ENCODE measurements at places on chromosomes 13 and 19. TPM values are rescaled to one million over a fixed set of nuclear protein-coding genes. Genes with fewer than 3 reads are reported as not detected.

The SLC17A7 gene
- not detected for total RNA-seq

The PDX1 gene
- total RNA-seq, result not detected

The NLRP9 gene
- total RNA-seq, result not detected

The ZNF43 gene
- total RNA-seq, result 4.0 TPM

The CCDC122 gene
- not detected for total RNA-seq

The TUBB4A gene
- 3.9 TPM for total RNA-seq

The PSG4 gene
- not detected for total RNA-seq

The JAK3 gene
- 50.2 TPM for total RNA-seq

The MYO16 gene
- not detected for total RNA-seq

The SHISA2 gene
- 0.43 TPM for total RNA-seq

The GJB2 gene
- total RNA-seq, result 4.8 TPM

The MEF2B gene
- not detected for total RNA-seq

The NXNL1 gene
- not detected for total RNA-seq

The MICU2 gene
- total RNA-seq, result 44.5 TPM

- peak; percentile 56 for DNase-seq
- H3K4me3 ChIP-seq, result peak overlapping the region; percentile 44
- peaks cover 10% of the 10 kb centered on the region for H3K4me1 ChIP-seq
- H3K36me3 ChIP-seq, result peaks cover 12% of the 10 kb centered on the region
These were observed 18.5 kb downstream of the MAN2B1 start for GRCh38 chr19:12648088-12648487.

- no peak overlapping the region for H3K4me3 ChIP-seq
- no peaks in the 10 kb centered on the region for H3K36me3 ChIP-seq
- no peaks in the 10 kb centered on the region for H3K4me1 ChIP-seq
- no peaks in the 10 kb centered on the region for H3K27me3 ChIP-seq
- no peak for DNase-seq
These were observed 276.8 kb downstream of the PCDH20 start for GRCh38 chr13:61138857-61139256.

DNA sequence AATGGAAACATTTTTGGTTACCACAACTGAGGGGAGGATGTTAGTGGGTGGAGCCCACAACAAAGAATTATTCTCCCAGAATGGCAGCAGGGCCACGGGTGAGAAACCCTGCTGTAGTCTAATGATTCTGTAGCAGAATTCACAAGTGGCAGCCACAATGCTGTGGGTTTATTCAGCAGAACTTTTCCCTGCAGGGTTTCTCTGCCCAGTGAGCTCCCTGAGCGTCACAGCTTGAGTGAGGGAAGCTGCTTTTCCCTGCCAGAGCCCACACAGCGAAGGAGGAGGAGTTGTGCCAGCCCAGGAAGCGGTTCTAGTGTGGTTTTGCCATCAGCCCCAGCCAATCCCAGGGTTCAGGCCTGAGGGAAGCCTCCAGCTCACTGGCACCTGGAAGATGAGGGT lies 4.4 kb downstream of the ATP12A start:
- H3K4me1 ChIP-seq, result peaks cover 32% of the 10 kb centered on the region
- no peak overlapping the region for H3K27ac ChIP-seq
- H3K27me3 ChIP-seq, result peaks cover 18% of the 10 kb centered on the region
- DNase-seq, result no peak
- H3K36me3 ChIP-seq, result no peaks in the 10 kb centered on the region

- DNase-seq, result peak; percentile 75
- H3K36me3 ChIP-seq, result no peaks in the 10 kb centered on the region
These were observed 22.2 kb downstream of the SIGLEC5 start for GRCh38 chr19:51607920-51608562.

- H3K4me1 ChIP-seq, result no peaks in the 10 kb centered on the region
- no peak for DNase-seq
- no peak overlapping the region for H3K4me3 ChIP-seq
- no peaks in the 10 kb centered on the region for H3K36me3 ChIP-seq
These were observed 165.7 kb upstream of the KL start for GRCh38 chr13:32850316-32851052.

DNA sequence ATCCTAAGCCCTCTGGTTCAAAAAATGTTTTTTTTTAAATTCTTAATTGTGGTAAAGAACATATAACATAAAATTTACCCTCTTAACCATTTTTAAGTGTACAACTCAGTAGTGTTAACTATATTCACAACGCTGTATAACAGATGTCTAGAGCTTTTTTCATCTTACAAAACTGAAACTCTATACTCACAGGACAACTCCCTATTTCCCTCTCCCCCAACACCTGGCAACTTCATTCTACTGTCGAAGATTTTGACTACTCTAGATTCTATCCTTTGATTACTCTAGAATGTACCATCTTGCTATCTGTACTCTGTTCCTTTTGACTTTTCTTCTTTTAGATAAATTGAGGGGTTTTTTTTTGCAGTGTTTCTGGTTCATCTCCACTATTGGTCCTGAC lies 200.4 kb downstream of the KLF12 start:
- no peak overlapping the region for H3K4me3 ChIP-seq
- no peaks in the 10 kb centered on the region for H3K36me3 ChIP-seq
- no peaks in the 10 kb centered on the region for H3K4me1 ChIP-seq

GRCh38 chr13:35718084-35718483 lies 241.6 kb upstream of the MAB21L1 start:
- peaks cover 15% of the 10 kb centered on the region for H3K4me1 ChIP-seq
- no peak overlapping the region for H3K27ac ChIP-seq
- H3K27me3 ChIP-seq, result no peaks in the 10 kb centered on the region
- H3K36me3 ChIP-seq, result no peaks in the 10 kb centered on the region

- H3K36me3 ChIP-seq, result no peaks in the 10 kb centered on the region
- H3K4me1 ChIP-seq, result peaks cover 14% of the 10 kb centered on the region
- no peak for DNase-seq
These were observed 18.0 kb upstream of the CFAP97D2 start for GRCh38 chr13:114161028-114161556.

GRCh38 chr19:47266401-47266941 lies 8.2 kb upstream of the INAFM1 start:
- no peak for DNase-seq
- peaks cover 97% of the 10 kb centered on the region for H3K36me3 ChIP-seq
- H3K27ac ChIP-seq, result no peak overlapping the region
- H3K27me3 ChIP-seq, result no peaks in the 10 kb centered on the region
- H3K4me3 ChIP-seq, result no peak overlapping the region

- H3K27me3 ChIP-seq, result no peaks in the 10 kb centered on the region
- DNase-seq, result peak; percentile 71
- no peaks in the 10 kb centered on the region for H3K36me3 ChIP-seq
- H3K4me1 ChIP-seq, result peaks cover 70% of the 10 kb centered on the region
These were observed 1.0 kb downstream of the EPOR start for GRCh38 chr19:11382898-11383705.

DNA sequence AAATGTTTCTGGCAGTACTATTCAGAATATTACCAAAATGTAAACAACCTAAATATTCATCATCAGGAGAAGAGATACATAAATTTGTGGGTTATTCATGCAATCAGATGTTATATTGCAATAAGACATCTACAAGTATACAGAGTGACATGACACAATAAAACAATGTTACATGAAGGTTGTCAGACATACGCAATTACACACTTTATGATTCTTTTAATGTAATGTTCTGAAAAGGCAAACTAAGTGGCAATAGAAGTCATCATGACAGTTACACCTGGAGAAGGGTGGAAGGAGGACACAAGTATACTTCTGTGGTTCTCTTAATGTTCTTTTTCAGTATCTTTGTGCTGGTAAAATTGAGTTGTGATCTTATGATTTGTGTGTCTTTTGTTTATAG lies 95.8 kb upstream of the PRR20A start:
- no peak overlapping the region for H3K4me3 ChIP-seq
- no peaks in the 10 kb centered on the region for H3K4me1 ChIP-seq
- no peaks in the 10 kb centered on the region for H3K27me3 ChIP-seq
- no peak overlapping the region for H3K27ac ChIP-seq

DNA sequence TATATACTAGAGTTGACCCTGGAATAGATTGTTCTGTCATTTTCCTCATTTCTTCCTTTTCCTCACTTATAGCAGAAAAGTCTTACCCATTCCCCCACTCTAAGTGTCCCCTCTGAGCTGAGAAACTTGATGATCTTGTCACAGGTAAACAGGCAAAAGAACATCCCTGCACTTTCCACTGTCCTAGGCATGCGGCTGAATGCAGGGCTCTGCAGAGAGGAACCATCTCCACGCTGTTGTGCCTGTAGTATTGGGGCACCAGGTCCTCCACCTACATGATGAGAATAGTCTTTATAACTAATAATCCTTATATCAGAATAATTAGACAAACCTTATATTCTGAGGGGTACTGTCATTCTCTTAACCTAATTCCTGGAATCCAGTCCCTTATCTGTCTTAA lies 211.3 kb downstream of the RBM26 start:
- H3K4me3 ChIP-seq, result no peak overlapping the region
- no peak overlapping the region for H3K27ac ChIP-seq
- H3K4me1 ChIP-seq, result no peaks in the 10 kb centered on the region
- no peaks in the 10 kb centered on the region for H3K36me3 ChIP-seq
- no peak for DNase-seq
- H3K27me3 ChIP-seq, result no peaks in the 10 kb centered on the region

- H3K27ac ChIP-seq, result peak within 1 kb of the TSS; percentile 92
- H3K36me3 ChIP-seq, result peaks cover 31% of the 10 kb centered on the region
- H3K4me1 ChIP-seq, result peaks cover 23% of the 10 kb centered on the region
- DNase-seq, result peak; percentile 93
- peaks cover 9% of the 10 kb centered on the region for H3K27me3 ChIP-seq
These were observed at the start of gene STXBP2 for GRCh38 chr19:7636691-7637373. Gene STXBP2 (plus strand): TSS chr19:7637110. CDS start chr19:7637150, 40 bp downstream.

DNA sequence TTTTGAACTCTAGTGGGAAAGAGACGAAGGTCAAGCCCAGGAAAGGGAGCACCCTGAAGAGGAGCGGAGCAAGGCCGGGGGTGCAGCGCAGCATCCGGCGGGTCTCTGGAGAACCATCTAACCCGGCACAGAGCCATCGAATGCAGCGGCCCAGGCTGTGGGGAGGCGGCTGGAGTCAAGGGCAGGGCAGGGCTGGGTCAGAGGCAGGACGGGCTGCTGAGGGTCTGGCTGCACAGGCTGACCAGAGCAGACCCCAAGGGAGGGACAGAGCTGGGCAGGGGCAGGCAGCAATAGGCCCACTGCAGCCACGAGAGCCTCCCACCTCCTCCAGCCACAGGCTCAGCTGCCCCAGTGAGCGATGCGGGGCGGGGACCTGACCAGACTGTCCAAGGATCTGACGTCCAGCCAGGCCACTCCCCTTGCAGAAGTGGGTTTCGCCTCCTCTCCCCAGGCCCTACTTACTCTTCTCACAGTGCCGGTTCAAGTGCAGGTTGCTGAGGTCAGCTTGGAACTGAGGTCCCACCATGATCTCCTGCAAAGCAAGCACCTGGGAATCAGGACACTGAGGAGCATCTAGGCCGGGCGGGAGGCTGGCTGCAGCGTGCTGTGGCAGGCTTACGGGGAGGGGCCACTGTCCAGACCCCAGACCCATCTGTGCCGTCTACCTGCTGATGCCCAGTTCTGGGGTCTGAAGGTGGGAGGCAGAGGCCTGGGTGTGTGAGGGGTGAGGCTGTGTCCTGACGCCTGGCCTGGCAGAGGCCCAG lies 19.2 kb downstream of the MIER2 start:
- DNase-seq, result no peak
- H3K4me3 ChIP-seq, result no peak overlapping the region
- no peaks in the 10 kb centered on the region for H3K4me1 ChIP-seq
- H3K27me3 ChIP-seq, result no peaks in the 10 kb centered on the region
- peaks cover 100% of the 10 kb centered on the region for H3K36me3 ChIP-seq

DNA sequence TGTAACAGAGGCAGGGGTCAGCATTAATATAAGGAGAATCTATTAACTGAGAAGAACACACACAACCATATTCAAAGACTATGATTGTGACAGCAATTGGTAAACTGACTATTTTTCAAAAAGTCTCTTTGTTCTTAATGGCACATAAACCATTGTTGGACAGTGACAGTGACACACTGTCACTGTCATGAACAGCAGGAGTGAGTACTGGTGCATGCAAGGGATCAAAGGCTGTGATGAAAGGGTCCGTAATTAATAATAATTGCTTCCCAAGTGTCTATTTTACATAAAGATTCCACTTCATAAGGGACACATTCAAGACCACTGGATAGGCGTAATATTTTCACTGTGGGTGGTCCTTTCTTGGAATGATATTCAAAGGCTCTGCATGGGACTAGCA lies 50.7 kb downstream of the LHFPL6 start:
- no peak overlapping the region for H3K27ac ChIP-seq
- no peaks in the 10 kb centered on the region for H3K27me3 ChIP-seq
- no peak for DNase-seq
- H3K4me3 ChIP-seq, result no peak overlapping the region
- H3K4me1 ChIP-seq, result no peaks in the 10 kb centered on the region
- H3K36me3 ChIP-seq, result no peaks in the 10 kb centered on the region

GRCh38 chr19:32652894-32653598 lies 21.9 kb downstream of the ANKRD27 start:
- DNase-seq, result peak; percentile 82
- H3K4me1 ChIP-seq, result peaks cover 30% of the 10 kb centered on the region

GRCh38 chr19:5478241-5478924 lies 23.2 kb downstream of the ZNRF4 start:
- no peak overlapping the region for H3K27ac ChIP-seq
- H3K36me3 ChIP-seq, result no peaks in the 10 kb centered on the region
- DNase-seq, result peak; percentile 45
- H3K27me3 ChIP-seq, result peaks cover 52% of the 10 kb centered on the region
- H3K4me3 ChIP-seq, result no peak overlapping the region
- H3K4me1 ChIP-seq, result no peaks in the 10 kb centered on the region

DNA sequence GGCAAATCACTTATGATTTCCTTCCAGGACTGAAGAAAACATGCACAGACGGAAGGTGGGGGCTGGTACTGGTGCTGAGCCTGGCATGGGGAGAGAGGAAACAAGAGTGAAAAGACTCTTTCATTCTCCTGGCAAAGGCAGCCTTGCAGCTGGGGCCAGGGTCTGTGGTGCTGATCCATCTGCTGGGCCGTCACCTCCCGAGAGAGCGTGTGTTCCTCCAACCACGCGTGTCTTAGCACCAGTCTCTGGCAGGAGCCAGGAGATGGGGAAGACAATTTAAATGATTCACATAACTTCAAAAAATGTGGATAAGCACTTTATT lies 23.9 kb upstream of the SPART start:
- H3K27ac ChIP-seq, result no peak overlapping the region
- no peaks in the 10 kb centered on the region for H3K4me1 ChIP-seq
- no peaks in the 10 kb centered on the region for H3K36me3 ChIP-seq
- H3K4me3 ChIP-seq, result no peak overlapping the region
- no peaks in the 10 kb centered on the region for H3K27me3 ChIP-seq

GRCh38 chr13:67303661-67304333 lies 73.7 kb upstream of the PCDH9 start:
- no peaks in the 10 kb centered on the region for H3K27me3 ChIP-seq
- no peak for DNase-seq

DNA sequence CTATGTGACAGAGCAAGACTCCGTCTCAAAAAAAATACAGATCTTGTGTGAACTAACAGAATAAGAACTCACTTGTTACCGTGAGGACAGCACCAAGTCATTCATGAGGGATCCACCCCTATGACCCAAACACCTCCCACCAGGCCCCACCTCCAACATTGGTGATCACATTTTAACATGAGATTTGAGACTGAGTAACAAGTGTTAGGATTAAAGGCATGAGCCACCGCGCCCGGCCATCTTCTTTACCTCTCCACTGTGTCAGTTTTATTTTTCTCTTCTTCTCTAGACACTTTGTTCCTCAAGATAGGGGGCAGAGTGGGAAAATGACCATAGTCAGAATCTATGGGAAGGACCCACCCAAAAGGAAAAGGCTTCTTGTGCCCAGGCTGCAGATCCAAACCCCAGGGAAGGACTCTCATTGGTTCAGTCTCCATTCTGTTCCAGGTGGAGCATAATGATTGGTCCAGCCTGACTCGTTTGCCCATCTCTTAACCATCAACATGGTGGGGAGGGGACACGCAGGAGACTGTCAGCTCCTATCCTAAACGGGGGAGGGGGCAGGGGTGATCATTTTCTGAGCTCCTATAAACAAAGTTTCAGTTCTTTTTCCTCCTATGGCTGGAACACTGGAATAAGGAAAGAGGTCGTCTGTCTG lies 1.3 kb upstream of the CALM3 start:
- peak overlapping the region; percentile 80 for H3K4me3 ChIP-seq
- H3K36me3 ChIP-seq, result no peaks in the 10 kb centered on the region
- DNase-seq, result no peak
- no peaks in the 10 kb centered on the region for H3K27me3 ChIP-seq
- H3K4me1 ChIP-seq, result peaks cover 31% of the 10 kb centered on the region

Measured in stomach (tissue), 19 donors.